ENCODE measurements at places on chromosomes 3 and 15.
A peak's percentile ranks its signal among the peaks of the same experiment; 100 is the strongest.

DNA sequence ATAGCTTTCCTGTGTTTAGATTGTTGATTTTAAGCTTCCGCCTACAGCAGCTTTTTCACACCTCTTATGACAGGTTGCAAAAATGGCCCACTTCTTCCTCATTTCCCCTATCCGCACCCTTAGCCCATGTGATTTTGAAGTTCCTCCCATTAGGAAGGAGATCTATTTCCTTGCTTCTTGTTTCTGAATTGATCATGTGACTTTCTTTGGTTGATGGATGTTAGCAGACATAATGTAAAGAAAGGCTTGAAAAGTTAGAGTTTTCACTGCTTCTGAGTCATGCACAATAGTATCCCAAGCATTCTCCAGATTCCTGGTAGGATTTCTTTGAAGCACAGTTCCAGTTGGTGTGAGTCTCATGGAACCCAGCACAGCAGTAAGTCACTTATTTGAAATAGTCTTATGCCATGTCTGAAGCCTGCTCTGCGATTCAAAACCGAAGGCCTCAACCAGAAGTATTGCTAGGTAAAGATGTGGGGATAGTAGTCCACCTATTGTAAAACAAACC is 76.6 kb downstream of the EDEM1 start:
- DNase-seq, result no peak

GRCh38 chr3:106985721-106986120 is 391.5 kb upstream of the CCDC54 start:
- DNase-seq, result no peak

DNA sequence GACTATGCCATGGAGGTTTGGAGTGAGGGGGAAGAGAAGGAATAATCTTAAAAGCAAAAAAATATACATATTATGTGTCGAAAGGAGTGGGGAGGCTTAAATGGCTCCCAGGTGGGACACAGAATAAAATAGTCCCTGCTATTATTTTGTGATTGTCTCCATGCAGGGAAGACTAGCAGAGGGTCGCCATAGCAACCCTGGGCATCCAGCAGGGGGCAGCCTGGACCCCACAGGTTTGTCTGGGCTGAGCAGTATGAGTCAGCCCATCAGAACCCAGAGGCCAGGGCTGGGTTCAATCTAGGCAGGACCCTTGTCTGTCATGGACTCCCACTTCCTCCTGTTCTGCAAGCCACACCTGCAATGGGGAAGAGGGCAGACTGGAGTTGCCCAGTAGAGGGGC is 17.6 kb upstream of the LINGO1 start:
- no peak for DNase-seq

- no peak for DNase-seq
These were observed 146.1 kb upstream of the CTNNB1 start for GRCh38 chr3:41053220-41053619.

DNA sequence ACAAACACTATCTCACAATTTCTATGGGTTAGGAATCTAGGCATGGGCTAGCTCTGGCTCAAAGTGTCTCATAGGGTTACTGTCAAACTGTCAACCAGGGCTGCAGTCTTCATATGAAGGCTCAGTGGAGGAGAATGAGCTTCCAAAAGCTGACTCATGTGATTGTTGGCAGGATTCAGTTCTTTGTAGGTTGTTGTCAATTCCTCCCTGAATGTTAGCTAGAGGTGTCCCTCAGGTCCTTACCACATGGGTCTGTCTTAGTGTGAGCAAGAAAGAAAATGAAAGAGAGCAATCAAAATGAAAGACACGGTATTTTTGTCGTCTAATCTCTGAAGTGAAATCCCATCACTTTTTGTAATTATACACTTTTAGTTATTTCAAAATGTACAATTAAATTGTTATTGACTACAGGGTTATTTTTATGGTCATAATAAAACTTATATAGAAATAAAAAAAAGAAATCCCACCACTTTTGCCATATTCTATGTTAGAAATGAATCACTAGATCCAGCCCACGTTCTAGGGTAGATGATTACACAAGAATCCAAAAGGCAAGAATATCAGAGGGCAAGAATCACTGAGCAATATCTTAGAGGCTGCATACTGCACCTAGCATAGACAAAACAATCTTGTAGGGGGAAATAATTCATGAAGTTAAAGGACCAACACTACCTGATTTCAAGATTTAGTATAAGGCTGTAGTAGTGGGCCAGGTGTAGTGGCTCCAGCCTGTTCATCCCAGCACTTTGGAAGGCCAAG is 8.4 kb downstream of the ACSBG1 start:
- DNase-seq, result no peak

DNA sequence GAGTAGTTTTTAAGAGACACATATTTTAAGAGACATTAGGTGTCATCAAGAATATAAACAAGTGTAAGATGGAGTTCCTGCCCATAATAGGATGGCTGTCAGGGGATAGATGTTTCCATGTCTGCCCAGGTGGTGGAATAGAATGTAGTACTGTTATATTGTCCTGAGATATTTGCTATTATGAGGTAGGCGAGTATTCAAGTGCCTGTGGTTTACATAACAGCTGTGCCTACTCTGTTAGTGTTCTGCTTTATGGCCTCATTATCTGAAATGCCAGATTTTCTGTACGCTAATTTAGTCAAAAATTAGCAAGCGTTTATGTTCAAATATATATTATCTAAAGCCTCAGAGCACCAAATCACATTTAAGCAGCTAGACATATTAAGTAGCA is 360.2 kb upstream of the ROPN1 start:
- DNase-seq, result no peak

DNA sequence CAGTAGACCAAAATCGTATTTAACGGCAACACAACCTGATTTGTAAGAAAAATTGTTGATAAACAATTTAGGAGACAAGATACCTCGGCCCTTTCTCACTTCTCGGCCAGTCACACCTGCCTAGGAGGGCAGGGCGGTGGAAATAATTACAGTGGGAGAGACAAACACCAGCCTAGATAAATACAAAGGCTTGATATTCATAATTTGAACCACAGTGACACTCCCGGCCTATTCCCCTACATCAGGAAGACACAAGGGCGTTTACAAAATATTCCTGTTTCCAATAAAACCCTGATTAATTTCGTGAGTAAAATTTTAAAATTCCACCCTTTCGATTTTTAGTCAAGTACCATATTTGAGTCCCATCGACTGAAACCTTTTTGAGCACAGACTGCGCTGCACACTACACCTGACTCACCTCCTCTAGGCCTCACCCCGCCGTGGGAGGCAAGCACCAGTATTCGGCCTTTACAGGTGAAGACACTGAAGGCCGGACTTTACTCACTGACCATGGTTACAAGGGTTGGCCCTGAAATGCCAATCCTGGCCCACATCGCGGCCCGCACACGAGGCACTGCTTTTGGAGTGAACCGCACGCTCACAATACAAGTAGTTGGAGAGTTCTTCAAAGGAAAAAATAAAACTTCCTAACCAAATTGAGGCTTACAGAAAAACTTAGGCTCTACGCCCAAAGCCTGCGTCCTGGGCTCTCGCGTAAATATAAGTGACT is 794 bp downstream of the ARPP19 start:
- DNase-seq, result peak; percentile 17

DNA sequence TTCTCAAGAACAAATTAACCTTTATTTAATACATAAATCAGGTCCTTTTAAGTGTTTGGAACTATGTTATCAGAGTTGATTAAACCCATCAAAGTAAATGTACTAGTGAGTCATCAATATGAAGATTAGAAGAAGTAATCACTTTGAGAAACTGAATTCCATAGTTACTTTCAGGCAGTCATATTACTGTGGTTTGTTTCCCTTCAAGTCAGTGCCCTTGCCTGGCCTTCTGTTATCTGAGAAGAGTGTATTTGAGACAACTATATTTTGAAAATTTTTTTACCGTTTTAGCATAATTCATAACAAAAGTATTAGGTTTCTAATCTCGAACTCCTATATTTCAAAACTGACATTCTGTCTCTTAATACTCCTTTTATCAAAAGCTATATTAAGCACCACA is 73.6 kb downstream of the GMPS start:
- no peak for DNase-seq

DNA sequence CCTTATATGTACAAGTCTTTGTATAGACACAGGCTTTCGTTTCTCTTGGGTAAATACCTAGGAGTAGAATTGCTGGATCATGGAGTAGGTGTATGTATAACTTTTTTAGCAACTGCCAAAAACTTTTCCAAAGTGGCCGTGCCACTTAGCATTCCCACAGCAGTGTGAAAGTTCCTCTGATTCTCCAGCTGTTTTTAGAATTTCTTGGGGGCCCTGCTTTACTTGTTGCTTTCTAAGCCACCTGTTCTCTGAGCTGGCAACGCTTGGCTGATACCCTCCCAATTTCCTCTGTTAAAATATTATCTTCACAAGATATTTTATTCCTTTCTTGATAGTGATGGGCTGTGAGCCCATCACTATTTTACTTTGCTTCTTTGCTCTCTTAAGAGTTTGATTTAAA is 19.2 kb downstream of the LIMD1 start:
- DNase-seq, result no peak
